ENCODE measurements at places on chromosomes 5 and 9. TPM values are rescaled to one million over a fixed set of nuclear protein-coding genes. Genes with fewer than 3 reads are reported as not detected.

The CDH9 gene
- total RNA-seq = not detected

The HRCT1 gene
- 0.16 TPM for total RNA-seq

The NEUROG1 gene
- not detected for total RNA-seq

The SLC27A6 gene
- not detected for total RNA-seq

The ARID3C gene
- not detected for total RNA-seq

The SPINK5 gene
- 0.09 TPM for total RNA-seq

The IL9 gene
- total RNA-seq = not detected

The SLC6A19 gene
- total RNA-seq = not detected

The SLC6A3 gene
- total RNA-seq = not detected

The SARDH gene
- total RNA-seq = 4.6 TPM

The NSG2 gene
- total RNA-seq = not detected

The SAPCD2 gene
- 0.47 TPM for total RNA-seq

The ALDH1A1 gene
- 10.1 TPM for total RNA-seq

The RNF183 gene
- total RNA-seq = not detected

The STK32A gene
- 0.09 TPM for total RNA-seq

The NPR2 gene
- 25.7 TPM for total RNA-seq

The SPACA9 gene
- 2.7 TPM for total RNA-seq

Measured in bronchial smooth muscle cell (primary cell).